Activated CD4-positive, alpha-beta T cell treated with anti-CD3 and anti-CD28 coated beads, Interleukin-2, amount 10 ng/mL, durations not matched to agents 7 days and 5 days (primary cell): ENCODE measurements at places on chromosomes 11 and 22. TPM values are rescaled to one million over a fixed set of nuclear protein-coding genes. Genes with fewer than 3 reads are reported as not detected.
A peak's percentile ranks its signal among the peaks of the same experiment; 100 is the strongest.

- DNase-seq = no peak
Observed at GRCh38 chr22:37559901-37560607, at the start of gene CDC42EP1. Gene CDC42EP1 (plus strand): TSS chr22:37560480. CDS start chr22:37566350, 5,870 bp downstream.

DNA sequence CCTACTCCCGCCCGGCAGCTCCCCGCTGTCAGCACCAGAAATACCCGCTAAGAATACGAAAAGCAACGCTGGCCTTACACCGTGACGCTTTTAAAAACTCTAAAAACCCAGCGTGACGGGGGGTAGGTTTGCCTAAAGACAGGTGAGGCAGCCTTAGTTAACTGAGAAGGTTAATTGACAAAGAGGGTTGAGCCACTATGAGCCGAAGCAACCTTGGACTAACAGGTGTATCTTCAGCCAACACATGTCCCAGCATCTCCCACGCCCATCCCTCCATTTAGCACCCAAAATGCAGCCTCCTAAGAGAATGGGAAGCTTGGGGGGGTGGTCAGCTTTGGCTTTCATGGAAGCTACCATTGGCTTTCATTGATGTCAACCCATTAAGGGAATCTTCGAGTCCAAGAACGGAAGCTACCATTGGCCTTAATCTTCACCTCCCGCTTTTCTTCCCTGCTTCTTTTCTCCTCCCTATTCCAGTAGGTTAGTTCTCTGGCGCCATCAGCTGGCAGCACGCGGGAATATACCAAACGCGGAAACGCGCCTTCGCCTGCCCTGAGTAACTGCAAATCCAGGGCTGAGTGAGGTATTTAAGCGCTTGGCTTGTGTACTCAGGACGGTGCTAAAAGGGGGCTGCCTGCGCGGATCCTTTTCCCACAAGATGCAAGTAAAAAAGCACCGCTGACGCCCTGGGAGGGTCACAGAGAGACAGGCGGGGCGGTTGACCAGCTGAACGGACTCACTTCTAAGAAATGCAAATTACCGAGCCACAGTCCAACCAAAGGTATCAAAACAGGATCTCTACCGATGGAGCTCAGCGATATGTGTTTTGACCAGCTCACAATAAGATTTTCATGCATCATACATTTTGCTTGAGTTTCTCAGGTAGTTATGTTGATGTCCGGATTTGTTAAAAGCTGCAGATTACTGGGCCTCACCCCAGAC is 38.5 kb upstream of the GLYATL1 start:
- peak; percentile 48 for DNase-seq

GRCh38 chr22:37913233-37913721 is 7.2 kb downstream of the MICALL1 start:
- DNase-seq = no peak

GRCh38 chr11:78476066-78476465 is 58.4 kb upstream of the GAB2 start:
- DNase-seq = no peak

DNA sequence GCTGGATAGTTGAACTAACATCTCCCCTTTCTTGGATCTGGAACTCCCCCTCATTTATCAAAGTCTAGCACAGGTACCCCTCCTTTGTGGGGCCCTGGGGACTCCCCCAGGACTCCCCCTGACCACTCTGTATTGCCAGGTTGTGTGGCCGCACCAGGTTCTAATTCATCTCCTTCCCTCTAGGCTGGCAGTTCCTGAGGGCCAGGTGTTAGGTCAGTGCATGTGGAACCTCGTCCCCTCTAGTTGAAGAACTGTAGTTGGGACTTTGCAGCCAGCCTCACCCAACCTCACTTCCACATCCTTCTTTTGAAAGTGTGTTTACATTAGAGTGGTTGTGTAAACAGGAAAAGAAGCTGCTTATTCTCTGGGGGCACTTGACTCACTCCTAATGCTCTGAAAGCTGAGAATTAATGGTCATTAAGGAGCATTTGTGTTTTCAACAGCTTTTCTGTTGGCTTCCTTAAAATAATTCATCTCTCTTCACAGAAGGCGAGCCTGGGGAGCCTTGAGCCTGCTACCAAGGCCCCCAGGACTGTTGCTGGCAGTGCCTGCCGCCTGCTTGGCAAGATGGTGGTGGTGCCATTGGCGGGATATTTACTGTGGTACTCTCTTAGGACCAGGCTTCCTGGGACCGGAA is 11.8 kb downstream of the UPB1 start:
- no peak for DNase-seq

DNA sequence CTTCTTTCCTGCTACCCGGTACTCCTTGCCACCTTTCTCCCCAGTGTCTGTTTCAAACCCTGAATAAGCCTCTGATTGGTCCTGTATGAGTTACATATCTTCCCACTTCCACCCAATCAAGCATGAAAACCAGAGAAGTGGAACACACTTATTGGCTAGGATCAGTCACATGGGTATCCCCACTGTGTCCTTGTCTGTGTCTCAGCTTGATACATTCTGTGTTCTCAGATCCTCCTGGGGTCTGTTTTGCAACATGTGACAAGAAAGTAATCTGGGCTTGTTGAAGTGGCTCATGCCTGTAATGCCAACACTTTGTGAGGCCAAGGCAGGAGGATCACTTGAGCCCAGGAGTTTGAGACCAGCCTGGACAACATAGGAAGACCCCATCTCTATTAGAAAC is 23.9 kb downstream of the MCHR1 start:
- DNase-seq = no peak

DNA sequence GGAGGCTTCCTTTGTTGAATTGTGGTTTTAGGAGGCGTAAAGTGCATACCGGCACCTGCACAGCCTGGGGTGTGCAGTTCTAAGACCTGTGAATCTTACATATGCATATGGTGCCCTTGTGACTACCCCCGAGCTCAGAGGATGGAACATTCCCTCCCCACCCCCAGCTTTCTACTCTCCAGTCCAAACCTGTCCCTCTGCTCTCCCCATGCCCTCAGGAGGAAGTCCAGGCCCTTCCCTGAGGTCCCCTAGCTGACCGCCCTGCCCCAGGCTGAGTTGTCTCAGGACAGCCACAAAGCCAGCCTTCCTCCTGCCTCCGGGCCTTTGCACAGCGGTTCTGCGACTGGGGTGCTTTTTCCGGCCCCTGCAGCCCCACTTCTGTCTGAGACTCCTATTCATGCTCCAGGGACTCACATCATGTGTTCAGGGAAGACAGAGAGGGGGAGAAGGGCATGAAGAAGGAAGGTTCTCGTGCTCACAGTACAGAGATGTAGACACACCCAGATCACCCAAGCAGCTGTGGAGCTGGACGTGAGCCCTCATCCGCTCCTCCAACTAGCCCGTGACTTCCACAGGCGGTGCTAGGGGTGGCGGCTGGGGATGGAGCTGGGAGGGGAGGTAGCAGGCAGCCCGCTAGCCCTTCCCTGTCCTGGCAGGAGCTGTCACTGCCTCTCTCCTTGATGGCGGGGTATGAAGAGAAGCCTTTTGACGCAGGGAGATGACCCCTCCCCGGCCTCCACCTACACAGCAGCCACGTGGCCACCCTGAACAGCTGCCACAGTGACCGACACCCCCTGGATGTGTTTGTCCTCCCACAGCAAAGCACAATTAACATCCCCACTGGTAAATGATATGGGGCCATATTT is 50.8 kb downstream of the FLRT1 start:
- no peak for DNase-seq

DNA sequence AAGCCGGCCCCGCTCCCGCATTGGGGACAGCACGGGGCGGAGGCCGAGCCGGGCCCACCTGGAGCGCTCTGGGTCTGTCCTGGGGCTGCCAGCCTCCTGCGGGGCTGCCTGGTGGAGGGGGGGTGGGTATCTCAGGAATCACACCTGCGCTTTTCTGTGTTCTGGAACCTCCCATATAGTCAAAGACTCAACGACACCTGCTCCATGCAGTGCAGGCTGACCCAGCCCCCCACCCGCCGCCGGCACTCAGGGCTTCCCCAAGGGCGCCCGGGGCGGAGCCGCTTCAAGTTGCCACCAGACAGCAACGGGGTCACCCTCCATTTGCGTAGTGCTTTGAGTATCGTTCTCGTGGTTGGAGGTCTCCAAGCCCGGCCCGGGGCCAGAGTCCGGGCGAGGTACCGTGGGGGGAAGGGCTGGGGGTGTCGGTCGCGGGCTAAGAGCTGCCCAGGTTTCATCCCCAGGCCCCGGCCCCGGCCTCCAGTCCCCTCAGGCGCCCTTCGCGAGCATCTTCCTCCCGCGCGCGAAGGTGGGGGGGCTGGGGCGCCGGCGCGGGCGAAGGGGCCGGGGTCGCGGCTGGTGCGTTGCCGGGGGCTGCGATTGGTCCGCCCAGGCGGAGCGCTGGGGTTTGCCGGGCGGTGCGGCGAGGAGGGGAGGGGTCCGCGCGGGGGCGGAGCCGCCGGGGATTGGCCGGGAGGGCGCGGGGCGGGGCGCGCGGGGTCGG is 6.6 kb downstream of the TSPAN4 start:
- DNase-seq = peak; percentile 48

DNA sequence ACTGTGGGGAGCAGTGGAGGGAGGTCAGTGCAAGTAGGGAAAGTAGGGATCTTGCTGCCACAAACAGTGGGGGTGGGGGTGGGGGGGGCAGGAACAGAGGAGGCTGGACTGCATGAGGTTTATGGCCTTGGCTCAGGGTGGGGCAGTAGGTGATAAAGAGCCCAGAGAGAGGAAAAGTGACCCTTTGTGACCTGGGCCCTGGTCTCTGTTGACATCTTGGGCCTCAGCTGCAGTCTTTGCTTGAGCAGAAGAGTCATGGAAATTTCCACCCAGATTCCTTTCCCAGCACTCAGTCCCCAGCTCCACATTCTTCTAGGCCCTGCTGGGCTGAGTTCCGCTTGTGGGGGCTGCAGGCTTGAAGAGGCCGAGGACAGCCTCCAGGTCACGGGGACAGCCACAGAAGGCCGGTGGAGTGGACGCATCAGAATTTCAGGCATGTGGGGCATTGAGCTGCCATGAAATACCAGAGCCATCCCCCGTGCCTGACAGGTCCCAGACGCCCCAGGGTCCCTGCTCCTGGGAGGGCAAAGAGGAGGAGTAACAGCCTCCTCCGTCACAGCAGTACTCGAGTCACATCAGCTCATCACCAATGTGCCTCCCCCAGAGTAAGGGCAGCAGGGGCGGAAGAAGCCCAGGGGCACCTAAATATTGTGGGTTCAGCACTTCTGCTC is 9.7 kb upstream of the MALAT1 start:
- no peak for DNase-seq

- DNase-seq = no peak
Observed at GRCh38 chr22:42194953-42195352, 64.3 kb upstream of the CYP2D6 start.

SOX10 gene
- not detected for total RNA-seq

TECTA gene
- total RNA-seq = 0.25 TPM

IFTAP gene
- 1.8 TPM for total RNA-seq

PANX2 gene
- total RNA-seq = 0.10 TPM

P4HA3 gene
- total RNA-seq = not detected

NRXN2 gene
- 0.15 TPM for total RNA-seq
